ENCODE measurements at places on chromosomes 7 and 10.
A peak's percentile ranks its signal among the peaks of the same experiment; 100 is the strongest.

DNA sequence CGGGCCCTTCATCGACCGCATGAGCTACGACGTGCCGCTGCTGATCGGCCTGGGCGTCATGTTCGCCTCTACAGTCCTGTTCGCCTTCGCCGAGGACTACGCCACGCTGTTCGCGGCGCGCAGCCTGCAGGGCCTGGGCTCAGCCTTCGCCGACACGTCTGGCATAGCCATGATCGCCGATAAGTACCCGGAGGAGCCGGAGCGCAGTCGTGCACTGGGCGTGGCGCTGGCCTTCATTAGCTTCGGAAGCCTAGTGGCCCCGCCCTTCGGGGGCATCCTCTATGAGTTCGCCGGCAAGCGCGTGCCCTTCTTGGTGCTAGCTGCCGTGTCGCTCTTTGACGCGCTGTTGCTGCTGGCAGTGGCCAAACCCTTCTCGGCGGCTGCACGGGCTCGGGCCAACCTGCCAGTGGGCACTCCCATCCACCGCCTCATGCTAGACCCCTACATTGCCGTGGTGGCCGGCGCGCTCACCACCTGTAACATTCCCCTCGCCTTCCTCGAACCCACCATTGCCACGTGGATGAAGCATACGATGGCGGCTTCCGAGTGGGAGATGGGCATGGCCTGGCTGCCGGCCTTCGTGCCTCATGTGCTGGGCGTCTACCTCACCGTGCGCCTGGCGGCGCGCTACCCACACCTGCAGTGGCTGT lies 1.2 kb downstream of the SLC18A3 start:
- DNase-seq: no peak

- DNase-seq: peak; percentile 67
These were observed 655 bp downstream of the PTPRE start for GRCh38 chr10:127907411-127908105.

DNA sequence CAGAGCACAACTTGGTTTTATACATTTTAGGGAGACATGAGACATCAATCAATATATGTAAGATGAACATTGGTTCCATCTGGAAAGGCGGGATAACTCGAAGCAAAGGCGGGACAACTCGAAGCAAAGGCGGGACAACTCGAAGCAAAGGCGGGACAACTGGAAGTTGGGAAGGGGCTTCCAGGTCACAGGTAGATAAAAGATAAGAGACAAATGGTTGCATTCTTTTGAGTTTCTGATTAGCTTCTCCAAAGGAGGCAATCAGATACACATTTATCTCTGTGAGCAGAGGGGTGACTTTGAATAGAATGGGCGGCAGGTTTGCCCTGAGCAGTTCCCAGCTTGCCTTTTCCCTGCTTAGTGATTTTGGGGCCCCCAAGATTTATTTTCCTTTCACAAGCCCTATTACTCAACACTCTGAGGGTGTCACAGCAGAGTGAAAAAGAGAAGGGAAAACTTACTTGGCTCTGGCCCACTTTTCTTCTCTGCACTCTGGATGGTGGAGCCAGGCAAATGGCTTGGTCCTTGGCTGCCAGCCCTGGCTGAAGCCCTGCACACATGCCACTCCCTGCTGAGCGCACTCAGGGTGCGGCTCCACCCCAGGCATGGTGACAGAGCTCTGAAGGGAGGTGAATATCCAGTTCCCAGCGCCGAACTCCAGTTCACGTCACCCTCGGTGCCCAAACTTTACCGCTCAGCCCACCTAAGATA lies 46.7 kb downstream of the PARD3 start:
- no peak for DNase-seq

- DNase-seq: no peak
These were observed 135.2 kb upstream of the DLX6 start for GRCh38 chr7:96870185-96870584.

DNA sequence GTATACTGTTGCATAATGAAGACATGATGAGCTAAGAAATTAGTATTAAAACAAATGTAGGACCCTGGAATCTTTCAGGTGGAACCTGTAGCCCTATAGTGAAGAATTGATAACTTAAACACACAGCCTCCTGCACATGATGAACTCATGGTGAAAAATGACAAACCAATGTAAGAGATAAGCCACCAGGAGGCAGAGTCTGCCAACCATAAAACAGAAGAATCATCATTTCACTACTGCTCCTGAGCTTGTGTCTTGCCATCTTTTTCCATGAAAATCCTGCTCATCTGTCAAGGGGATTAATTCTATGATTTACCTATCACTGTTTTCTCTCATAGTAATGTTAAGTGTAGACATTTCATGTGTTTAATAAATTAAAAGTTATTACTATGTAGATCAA lies 363.9 kb downstream of the MALRD1 start:
- peak; percentile 68 for DNase-seq

GRCh38 chr10:127254276-127254675 lies 57.9 kb upstream of the INSYN2A start:
- DNase-seq: no peak

- DNase-seq: peak; percentile 67
These were observed 87.3 kb upstream of the SEC61G start for GRCh38 chr7:54846273-54846672.

DNA sequence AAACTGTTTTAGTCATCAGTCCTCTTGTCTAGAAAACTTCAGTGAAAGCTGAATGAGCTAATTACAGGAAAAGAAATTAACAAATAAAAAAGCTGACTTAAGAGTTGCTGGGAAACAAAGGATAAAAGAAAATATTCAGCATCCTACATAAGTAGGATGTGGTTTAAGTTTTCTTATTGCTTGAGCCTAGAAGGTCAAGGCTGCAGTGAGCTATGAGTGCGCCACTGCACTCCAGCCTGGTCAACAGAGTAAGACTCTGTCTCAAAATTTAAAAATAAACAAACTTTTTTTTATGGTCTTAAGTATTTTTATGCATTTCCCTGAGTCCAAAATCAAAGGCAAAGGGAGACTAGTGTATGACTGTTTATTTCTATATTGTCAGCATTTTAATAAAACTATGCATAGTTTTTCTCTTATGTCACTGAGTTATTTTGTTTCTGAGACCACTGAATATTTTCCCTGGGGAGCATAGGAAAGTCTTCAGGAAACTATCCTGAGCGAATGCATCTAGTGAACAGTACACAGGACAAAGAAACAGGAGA lies 40.0 kb upstream of the LRRN3 start:
- no peak for DNase-seq

- DNase-seq: no peak
These were observed 63.0 kb downstream of the RGS10 start for GRCh38 chr10:119479532-119479931.

DNA sequence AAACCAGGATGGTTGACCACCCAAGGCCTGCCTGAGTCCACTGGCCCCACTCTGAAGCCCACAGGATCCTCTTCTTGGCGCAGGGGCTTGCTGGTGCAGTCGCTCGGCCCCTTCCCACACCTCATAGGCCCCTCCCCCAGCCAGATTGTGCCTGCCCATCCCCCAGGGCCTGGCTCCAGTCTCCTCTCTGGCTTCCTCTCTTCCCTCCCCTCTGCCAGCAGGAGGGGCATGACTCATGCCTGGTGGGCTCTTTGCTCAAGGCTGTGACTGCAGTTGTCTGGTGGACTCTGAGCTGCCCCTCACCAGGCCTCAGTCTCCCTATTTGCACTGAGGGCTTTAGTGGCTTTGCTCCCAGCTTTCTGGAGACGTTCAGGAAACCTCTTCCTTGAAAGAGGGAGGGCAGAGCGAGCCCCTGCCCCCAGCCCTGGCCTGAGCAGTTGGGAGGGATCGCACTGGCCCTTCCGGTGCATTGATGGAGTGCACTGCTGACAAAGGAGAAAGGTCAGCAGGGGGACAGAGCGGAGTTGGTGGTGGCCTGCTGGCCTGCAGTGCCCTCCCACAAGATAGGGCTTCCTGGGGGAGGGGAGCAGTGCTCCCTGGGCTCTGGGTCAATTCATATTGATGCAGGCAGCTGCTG lies 60.7 kb downstream of the ZMIZ1 start:
- peak; percentile 65 for DNase-seq

DNA sequence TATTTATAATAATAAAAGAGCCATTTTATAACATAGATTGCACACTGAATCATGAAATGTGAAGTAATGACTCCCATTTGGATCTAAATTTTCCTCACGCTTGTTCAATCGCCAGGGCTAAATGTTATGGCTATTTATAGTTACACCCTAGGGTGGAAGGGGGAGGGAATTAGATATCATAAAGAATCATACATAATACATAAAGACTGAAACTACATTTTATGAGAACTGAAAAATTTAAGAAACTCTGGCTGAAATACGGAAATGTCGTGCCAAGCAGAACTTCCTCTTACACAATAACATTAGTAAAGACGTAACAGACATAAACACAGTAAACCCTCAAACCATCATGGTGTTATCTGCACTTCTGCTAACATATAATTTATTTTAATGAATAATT lies 327.5 kb upstream of the PHF14 start:
- no peak for DNase-seq

DNA sequence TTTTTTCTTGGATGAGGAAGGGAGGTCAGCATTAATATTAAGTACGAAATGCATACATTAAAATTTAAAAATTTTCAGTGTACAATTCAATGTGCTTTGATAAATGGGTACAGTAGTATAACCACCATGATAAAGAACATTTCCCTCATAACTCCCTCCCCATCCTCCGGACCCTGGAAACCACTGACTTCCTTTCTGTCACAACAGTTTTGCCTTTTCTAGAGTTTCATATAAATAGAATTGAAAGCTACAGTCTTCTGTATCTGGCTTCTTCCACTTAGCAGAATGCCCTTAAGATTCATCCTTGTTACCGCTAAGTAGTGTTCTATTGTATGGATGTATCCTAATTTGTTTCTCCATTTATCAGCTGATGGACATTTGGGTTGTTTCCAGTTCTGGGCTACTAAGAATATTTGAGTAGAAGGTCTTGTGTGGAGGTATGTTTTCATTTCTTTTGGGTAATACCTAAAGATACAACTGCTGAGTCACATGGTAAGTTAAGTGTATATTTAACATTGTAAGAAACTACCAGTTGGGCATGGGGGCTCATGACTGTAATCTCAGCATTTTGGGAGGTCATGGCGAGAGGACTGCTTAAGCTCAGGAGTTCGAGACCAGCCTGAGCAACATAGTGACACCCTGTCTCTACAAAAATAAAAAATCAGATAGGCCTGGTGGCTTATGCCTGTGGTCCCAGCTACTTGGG lies 30.8 kb downstream of the ABI1 start:
- DNase-seq: no peak

- no peak for DNase-seq
These were observed 32.3 kb upstream of the PLXNA4 start for GRCh38 chr7:132608523-132608922.

DNA sequence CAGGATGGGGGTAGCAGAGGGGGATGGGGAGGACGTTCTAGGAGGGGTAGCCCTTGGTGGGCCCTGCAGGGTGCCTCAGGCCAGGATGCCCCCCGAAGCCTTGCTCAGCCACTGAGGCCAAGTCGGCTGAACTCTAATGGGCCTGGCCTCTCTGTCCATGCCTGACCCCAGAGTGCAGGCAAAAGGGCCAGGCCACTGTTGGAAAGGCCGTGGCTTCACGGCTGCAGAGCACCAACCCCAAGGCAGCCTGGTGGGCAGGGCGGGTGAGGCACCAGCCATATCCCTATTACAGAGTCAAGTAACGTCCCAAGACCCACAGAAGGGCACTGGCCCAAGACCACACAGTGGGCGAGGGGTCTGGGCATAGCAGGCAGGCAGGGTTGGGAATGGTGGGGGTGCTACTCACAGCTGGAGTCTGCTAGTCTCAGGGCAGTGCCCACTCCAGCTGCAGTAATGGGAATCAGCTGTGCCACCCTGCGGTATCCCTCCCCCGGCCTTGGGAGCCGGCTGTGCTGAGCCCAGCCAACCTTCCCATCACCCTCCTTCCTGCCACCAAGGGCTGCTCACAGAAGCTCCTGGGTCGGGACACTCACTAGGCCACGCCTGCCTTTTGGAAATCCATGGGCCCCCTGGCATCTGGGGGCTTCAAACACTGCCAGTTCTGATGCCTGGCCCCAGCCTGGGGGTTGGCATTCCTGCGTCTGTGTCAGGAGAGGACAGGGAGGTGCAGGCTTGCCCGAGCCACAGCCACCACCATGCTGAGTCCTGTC lies 4.0 kb upstream of the LFNG start:
- no peak for DNase-seq

DNA sequence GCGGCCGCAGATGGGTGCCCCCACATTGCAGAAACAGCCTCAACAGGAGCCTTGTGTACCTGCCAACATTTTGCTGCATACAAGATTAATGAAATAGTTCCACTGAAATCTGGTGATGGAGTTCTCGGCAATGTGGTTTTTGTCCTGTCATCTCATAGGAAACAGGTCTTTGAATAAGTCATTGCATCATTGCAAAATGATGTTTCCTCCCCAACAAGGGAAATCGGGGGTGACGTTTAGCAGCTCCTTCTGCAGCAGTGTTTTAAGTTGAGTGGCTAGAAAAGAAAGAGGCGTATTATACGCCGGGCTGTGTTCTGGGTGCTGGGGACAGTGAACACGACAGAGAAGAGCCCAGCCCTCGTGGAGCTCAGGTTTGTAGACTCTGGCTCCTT lies 177.0 kb downstream of the PRKAG2 start:
- peak; percentile 90 for DNase-seq

DNA sequence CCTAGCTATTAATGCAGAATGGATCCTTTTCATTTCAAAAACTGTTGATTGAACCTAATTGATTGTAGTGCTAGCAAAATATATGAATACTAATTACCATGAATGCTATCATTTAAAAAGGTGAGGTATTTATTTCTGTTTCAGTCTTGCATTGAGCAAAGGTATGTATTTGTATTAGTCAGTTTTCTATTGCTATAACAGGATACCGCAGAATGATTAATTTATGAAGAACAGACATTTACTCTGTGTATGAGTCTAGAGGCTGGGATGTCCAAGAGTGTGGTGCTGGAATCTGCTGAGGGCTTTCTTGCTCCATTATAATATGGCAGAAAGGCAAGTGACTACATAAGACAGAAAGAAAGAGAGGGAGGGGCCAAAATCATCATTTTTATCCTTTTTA lies 199.2 kb downstream of the KIF20B start:
- no peak for DNase-seq

DNA sequence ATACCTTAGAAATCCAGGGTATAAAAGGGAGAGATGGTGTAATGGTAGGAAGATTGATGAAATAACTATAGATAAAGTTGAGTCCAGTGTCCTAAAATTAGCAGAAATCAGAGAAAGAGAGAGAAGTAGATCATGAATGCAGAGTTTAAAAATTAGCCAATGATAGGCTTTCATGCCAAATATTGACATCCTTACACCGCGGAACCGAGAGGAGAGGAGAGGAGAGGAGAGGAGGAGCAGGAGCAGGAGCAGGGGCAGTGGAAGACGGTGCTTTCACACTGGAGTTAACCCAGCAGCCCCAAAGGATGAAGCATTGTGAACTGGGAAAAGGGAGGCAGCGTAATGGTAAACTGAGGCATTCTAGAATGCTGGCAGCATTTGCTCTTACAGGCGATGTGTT lies 34.2 kb upstream of the LAMB4 start:
- DNase-seq: no peak

DNA sequence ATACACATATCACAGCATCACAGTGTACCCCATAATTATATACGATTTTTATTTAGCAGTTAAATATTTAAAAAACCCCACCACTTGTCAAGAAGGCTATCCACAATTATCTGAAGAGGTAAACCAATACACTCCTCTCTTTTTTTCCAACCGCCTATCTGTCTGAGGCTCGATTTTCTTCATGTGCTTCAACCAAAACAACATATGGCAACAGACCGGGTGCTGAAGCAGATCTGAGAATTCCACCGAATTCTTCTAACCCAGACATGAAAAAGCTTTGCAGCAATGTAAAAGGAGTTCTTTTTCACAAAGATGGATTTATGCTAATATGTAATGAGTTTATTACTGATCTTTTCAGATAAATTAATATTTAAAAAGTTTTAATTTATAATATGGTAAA lies 132.4 kb upstream of the RHEB start:
- DNase-seq: no peak

- DNase-seq: no peak
These were observed 67.3 kb downstream of the PTN start for GRCh38 chr7:137276189-137276588.
